ENCODE measurements at places on chromosomes 12 and 14.
A peak's percentile ranks its signal among the peaks of the same experiment; 100 is the strongest.

GRCh38 chr14:94903883-94904282, 134.0 kb upstream of the GSC start:
- DNase-seq: no peak

DNA sequence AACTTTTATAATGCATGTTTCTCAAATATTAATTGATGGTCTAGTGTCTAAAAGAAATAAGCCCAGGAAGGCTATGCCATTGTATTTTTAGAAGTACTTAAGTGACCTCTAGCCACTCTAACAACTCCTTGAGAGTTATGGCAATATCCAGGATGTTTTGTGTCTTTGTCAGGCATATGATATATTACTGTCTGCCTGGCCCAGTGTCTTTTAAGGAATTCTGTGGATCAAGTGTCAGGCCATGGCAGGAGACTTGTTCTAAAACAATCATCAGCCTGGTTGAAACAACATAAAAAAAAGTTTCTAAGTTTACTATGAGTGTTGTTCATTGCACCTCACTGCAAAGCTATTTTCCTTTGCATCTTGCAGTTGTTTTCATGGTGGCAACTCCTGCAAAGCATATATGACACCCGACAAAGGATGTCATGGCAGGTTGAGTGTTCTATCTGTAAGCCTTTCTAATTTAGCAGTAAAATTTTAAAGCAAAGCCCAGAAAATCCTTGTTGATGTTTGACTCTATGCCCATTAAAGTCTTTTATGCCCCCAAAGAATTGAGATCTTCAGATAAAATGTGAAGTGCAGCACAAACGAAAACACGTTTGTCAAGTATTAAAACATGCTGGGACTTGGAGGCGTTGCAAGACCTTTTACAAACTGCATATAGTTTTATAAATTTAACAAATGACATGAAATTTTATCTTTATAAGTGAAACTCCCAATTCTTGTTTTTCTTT, 89.5 kb upstream of the SLC38A2 start:
- no peak for DNase-seq

GRCh38 chr12:14619741-14620501, 52.2 kb upstream of the PLBD1 start:
- DNase-seq: no peak

GRCh38 chr12:31298515-31298910, 27.4 kb downstream of the SINHCAF start:
- no peak for DNase-seq

- no peak for DNase-seq
Observed at GRCh38 chr12:32450768-32451167, 51.4 kb downstream of the FGD4 start.

- DNase-seq: no peak
Observed at GRCh38 chr14:99688210-99688581, 4.1 kb downstream of the CYP46A1 start.

GRCh38 chr12:71186571-71187288, 28.9 kb upstream of the TSPAN8 start:
- DNase-seq: no peak

DNA sequence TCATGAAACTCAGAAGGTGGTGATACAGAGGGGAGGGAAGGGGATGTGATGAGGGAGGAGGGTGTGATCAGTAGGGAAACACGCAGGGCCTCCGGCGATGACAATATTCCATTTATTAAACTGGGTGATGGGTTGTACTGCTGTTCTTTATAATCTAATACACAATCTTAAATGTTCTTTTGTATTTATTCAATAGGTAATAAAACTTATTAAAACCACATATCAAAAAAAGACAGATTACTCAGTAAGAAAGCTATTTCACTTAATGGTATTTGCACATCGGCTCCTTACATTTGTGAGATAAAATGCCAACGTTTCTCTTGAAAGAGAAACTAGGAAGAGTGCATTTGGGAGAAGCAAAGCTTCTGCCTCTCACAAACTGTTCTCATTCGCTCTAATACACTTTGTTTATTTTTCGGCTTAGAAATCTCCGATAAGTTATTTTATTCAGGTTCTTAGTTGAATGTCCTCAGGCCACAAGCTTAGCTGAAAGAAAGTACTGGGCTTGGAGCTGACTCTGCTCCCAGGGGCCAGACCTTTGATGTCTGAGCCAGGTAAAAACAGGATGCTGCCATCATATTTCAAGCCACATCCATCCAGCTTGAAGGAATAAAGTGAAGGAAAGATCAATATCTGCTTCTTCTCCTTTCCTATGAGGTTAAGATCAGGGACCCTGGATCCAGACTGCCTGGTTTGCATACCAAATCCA, 17.5 kb downstream of the STON2 start:
- DNase-seq: no peak

DNA sequence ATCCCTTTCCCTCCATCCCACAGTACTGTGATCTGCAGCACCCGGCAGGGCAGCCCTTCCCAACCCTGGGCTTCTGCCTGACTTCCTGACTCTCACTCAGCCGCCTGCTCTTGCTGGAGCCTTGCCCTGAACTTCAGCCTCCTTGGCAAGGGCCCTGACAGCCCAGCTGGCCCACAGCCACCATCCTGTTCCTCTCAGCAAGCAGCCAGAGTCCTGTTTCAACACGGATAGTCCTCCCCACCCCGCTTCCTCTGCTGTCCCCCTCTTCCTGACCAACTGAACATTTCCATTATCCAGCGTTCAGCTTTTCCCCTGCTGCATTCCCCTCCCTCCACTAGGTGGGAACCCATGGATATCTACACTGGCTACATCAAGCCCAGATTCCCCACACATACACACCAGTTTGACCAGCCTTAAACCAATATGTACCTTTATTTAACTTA, 74.0 kb upstream of the MDM1 start:
- DNase-seq: no peak

DNA sequence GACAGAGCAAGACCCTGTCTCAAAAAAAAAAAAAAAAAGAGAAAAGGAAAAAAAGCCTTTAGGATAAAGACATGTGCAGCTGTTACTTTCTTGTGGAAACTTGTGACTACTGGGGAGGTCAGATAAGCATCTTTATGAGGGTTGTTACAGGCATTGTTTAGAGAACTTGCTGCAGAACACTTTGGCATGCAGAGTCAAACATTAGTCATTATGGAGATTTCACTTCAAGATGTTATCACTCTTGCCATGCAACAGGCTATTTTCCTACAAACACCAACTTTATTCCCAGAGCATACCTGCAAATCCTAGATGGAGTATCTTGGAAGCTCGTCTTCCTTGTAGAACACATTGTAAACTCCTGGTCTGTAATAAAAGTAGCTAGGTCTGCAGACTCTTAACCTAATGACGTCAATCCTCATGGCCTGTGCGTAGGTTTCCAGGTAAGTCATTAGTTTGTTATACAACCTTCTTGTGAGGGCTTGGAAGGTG, 36.3 kb upstream of the WDR89 start:
- DNase-seq: no peak

GRCh38 chr12:114512351-114512750, 106.4 kb upstream of the TBX5 start:
- no peak for DNase-seq

- no peak for DNase-seq
Observed at GRCh38 chr12:82835217-82835616, 148.5 kb downstream of the TMTC2 start.

- no peak for DNase-seq
Observed at GRCh38 chr12:25054076-25054782, 105.3 kb upstream of the BCAT1 start.

- no peak for DNase-seq
Observed at GRCh38 chr12:99119449-99119848, 474.4 kb downstream of the APAF1 start.

- no peak for DNase-seq
Observed at GRCh38 chr14:91350483-91350812, 67.2 kb downstream of the CCDC88C start.

- DNase-seq: no peak
Observed at GRCh38 chr14:69827560-69827959, 30.5 kb upstream of the SLC10A1 start.

DNA sequence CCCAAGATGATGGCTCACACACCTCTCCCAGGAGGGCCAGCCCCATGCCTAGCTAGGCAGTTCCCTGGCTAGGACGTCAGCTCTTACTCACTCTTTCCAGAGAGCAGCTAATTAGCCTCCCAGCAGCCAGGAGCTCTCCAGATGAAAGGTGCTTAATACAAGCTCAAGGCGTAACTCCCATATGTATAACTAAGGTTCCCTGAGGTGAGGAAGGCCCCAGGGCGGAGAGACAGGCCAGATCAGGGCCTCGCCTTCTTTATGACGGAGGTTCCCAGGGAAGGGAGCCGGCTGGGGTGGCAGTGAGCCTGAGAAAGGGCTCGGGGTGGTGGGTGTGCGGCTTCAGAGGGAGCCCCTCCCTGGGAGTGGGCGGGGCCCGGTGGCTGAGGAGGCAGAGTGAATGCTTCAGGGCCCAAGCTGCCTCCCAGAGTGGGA, 26.4 kb upstream of the ZFP36L1 start:
- DNase-seq: no peak

- DNase-seq: no peak
Observed at GRCh38 chr12:28620281-28620680, 430.0 kb downstream of the CCDC91 start.

GRCh38 chr14:98167705-98168104, 1104.3 kb downstream of the BCL11B start:
- no peak for DNase-seq

GRCh38 chr12:49295082-49295936, at the start of gene PRPH:
TSS of gene PRPH (plus strand) at chr12:49295147. CDS start at chr12:49295201, 54 bp downstream.
- DNase-seq: no peak

DNA sequence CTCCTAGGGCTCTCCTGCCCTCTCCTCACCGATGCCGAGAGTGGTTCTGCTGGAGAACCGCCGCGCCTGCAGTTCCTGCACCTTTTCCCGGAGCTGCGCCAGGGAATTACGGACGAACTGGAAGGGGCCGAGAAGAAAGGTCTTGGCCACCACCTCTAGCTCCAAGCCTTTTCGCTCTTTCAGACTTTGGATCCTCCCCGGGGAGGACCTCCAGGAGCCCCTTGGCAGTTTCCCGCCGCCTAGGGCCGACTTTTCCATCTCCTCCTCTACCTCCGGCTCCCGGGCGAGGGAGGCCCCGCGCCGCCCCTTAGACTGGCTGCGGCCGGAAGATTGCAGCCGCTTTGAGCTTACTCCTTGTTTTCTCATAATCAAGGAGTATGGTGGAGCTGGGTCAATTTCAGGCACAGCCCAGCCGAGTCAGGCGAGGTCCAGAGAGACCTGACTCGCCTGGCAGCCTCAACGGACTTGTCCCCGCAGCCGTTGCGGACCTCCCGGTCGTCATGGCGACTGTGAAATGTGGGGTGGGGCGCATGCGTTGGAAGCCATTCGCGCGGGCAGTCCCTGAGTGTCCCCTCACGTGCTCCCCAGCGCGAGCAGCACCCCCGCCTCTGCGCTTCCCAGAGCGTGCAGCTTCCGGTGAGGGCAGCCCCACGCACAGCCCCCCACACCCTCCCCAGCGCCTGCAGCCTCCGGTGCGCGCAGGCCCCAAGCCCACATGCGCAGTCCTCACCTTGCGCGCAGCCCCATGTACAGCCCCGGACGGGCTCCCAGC, at the start of gene DPY19L2:
DPY19L2 (minus strand) TSS at position 466 of the 772 bp plus-strand sequence; CDS start at position 366, 100 bp downstream.
- DNase-seq: peak; percentile 21

- no peak for DNase-seq
Observed at GRCh38 chr14:23121361-23121771, 2.3 kb upstream of the CEBPE start.

DNA sequence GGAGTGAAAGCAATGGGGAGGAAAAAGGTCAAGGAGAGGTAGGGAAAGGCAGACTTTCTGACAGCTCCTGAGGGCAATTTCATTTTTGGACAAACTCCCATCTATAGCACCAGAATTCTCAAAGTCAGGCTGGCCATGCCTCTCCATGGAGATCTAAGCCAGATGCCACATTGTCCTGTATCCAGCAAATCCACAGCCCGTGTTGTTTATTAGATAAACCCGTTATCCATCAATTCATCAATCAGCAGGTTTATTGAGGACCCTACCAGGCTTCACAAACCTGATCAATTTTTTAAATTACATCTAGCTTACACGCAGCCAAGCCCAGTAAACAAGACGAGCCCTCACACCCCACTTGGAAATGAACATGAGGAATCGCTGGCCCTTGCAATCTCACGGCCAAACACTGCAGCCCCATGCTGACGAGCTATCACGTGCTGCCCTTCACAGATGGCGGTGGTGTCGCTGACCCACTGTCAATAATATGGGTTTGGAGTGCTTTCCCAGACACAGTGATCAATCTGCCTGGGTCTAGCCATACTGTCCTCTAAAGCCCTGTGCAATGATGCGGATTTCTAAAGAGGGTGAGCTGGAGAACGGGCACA, 332.9 kb downstream of the DPF3 start:
- no peak for DNase-seq

DNA sequence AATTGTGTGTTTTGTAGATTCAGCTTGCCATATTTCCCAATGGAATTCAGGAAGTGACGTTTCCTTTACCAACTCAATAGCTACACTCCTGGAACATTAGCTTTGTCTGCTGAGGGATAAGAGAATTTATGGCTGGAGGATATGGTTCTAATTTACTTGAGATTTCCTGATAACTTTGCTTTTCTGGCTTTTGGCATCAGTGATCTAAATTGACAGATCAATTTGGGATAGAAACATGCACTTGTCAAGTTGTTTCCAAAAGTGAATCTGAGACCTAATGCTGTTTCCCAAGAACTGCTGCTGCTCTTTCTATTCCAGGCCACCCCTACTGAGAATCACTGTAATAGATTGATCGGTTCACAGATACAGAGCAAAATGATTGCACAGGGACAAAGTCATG, 43.2 kb downstream of the MGAT4C start:
- no peak for DNase-seq

DNA sequence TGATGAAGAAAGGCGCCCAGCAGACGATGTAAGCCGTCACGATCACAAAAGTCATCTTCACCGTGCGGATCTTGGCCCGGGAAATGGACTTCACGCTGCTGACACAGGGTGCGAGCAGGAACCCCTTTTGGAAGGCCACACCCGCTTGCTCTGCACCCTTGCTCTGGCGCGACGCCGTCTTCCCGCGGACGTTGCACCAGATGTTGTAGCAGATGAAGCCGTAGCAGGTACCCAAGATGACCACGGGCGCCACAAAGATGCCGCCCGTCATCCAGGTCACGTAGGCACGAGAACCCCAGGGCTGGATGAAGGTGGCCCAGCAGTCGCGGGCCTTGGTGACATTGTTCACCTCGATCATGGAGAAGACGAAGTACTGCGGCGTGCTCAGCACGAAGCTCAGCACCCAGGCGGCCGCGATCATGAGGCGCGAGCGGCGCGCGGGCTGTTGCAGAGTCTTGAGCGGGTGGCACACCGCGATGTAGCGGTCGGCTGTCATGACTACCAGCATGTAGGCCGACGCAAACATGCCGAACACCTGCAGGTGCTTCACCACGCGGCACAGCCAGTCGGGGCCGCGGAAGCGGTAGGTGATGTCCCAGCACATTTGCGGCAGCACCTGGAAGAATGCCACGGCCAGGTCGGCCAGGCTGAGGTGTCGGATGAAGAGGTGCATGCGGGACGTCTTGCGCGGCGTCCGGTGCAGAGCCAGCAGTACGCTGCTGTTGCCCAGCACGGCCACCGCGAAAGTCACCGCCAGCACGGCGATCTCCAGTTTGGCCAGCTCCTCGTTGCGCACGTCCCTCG, 890 bp downstream of the AVPR1A start:
- DNase-seq: no peak

GRCh38 chr14:102277874-102278630, 26.9 kb downstream of the MOK start:
- no peak for DNase-seq

GRCh38 chr12:6354495-6355393, 12.9 kb upstream of the TNFRSF1A start:
- DNase-seq: no peak

- no peak for DNase-seq
Observed at GRCh38 chr12:46680506-46680905, 145.3 kb downstream of the SLC38A4 start.

GRCh38 chr14:98725191-98725590, 546.8 kb downstream of the BCL11B start:
- no peak for DNase-seq

Data from activated CD8-positive, alpha-beta memory T cell treated with anti-CD3 and anti-CD28 coated beads for 4 hours (primary cell).